Stimulated activated CD4-positive, alpha-beta T cell treated with anti-CD3 and anti-CD28 coated beads, Interleukin-1b, Interleukin-23, amount 100 ng/mL, for 1 hour (primary cell): ENCODE measurements at places on chromosomes 12 and 14.

- no peak for DNase-seq
Observed at GRCh38 chr12:121812320-121812871, 8.6 kb downstream of the SETD1B start.

DNA sequence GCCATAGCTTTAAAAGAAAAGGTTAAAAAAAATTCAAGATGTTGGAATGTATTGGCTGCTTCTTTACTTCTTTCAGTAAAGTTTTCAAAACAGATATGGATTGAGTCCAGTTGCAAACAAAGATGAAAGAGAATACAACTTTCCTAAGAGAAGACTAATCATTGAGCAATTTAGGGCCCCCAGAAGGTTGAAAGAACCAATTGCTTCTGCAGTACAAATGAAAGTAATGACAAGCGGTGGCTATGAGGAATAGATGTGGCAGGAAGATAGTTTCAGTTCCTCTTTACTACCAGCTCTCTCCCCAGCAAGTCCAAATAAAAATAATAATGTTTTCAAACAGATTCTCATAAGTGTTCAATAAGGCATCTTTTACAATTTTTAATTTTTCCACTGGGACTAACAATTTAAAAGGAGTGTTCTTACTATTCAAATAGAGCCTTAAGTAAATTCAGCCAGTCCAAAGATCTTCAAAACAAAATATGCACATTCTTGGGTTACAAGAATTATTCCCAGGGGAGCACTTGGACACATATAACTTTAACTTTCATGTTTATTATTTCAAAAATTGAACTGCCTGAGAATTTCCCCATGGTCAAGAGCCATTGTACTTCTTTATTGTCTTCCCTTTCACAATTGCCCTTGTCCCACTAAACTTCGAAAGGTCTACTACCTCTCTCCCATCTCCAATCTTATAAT is 62.3 kb upstream of the PPP1R12A start:
- no peak for DNase-seq

GRCh38 chr12:46950094-46950493 is 124.3 kb upstream of the SLC38A4 start:
- no peak for DNase-seq

- no peak for DNase-seq
Observed at GRCh38 chr12:59059088-59059935, 139.0 kb upstream of the LRIG3 start.

- no peak for DNase-seq
Observed at GRCh38 chr12:48084066-48084465, 21.8 kb downstream of the SENP1 start.

- DNase-seq = no peak
Observed at GRCh38 chr14:100695423-100695738, 31.3 kb upstream of the DLK1 start.

DNA sequence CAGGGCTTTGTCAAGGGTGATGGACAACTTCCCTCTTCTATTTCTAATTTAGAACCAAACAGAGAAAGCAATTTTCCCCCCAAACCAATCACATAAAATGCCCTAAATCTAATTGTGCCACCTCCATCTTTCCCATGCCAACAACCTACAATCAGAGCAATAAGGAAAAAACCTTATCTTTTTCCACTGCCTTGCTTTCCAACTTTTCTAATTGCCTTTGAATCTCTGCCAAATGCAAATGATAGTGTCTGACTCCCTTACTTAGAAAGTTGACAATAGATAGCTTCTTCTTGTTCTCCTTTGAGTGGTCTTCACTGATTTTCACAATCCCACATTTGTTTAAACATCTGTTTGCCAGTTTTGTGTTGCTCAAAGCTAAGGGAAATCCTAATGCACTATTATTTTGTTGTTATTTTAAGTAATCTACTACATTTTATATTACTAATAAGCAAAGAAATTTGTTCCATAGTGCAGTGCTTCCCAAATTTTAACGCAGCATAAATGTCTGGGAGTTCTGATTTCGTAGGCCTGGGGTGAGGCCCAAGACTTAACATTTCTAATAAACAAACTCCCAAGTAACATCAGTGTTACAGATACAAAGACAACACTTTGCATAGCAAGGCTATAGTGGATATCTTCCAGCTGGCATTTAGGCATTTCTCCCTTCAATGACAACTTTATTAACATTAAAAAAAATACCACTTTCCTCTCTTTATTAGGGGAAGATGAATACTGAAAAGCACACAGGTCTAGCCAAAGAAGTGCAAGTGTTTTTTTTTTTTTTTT is 696.3 kb upstream of the USP15 start:
- DNase-seq = no peak

GRCh38 chr12:118430516-118430915 is 54.2 kb downstream of the SUDS3 start:
- DNase-seq = no peak

DNA sequence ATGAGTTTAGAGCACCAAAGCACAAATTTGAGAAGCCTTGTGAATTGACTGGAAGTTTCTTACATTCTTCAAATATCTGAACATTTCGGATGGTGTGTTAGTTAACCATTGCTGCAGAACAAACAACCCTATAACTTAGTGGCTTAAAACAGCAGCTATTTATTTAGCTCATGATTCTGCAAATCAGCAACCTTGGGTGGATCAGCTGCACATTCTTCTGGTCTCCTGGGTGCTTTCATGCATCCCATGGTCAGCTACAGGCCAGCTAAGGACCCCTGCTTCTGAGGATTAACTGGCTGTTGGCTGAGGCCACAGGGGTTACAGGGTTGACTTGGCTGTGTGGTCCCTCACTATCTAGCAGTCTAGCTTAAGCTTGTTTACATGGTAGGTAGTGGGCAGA is 114.0 kb upstream of the HIF1A start:
- no peak for DNase-seq

GRCh38 chr12:128069359-128069997 is 197.5 kb upstream of the TMEM132C start:
- DNase-seq = no peak

GRCh38 chr12:79841248-79841877 is 93.5 kb downstream of the PPP1R12A start:
- no peak for DNase-seq

GRCh38 chr14:78104160-78104559 is 66.0 kb upstream of the NRXN3 start:
- no peak for DNase-seq

DNA sequence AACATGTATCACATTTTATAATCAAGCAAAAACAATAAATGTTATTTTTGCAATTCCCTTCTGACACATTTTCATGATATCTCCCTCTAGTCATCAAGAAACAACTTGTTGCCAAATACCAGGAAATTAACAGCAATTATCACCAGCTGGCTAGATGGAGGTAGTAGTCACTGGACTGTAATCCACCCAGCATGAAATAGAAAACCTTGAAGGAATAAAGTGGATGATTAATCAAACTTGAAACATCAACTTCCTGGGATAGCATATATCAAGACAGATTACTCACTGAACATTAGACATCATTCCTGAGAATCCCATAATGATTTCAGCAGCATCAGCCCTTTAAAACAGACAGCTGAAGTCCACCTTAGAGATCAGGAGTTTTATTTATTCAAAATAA is 259.0 kb downstream of the CCDC59 start:
- DNase-seq = no peak

DNA sequence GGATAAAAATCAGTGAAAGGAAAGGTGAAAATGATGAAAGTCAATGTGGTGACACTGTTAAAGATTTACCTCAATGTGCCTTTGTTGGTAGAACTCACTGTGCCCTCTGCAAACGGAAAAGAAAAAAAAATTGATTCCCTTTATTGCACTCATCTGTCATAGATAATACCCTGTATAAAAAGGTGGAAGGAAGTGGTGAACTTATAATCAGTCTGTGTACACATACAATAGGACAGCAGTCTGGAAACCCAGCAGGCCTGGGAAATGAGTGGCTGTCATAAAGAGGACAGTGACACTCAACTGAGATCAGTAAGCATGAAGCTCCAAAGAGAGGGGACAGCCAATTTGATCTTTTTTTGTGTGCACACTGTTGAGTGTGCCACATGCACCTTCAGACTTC is 364.7 kb downstream of the NOVA1 start:
- no peak for DNase-seq

- DNase-seq = no peak
Observed at GRCh38 chr12:2637371-2637770, 157.4 kb upstream of the FKBP4 start.

- DNase-seq = no peak
Observed at GRCh38 chr12:59181196-59181777, 261.0 kb upstream of the LRIG3 start.

DNA sequence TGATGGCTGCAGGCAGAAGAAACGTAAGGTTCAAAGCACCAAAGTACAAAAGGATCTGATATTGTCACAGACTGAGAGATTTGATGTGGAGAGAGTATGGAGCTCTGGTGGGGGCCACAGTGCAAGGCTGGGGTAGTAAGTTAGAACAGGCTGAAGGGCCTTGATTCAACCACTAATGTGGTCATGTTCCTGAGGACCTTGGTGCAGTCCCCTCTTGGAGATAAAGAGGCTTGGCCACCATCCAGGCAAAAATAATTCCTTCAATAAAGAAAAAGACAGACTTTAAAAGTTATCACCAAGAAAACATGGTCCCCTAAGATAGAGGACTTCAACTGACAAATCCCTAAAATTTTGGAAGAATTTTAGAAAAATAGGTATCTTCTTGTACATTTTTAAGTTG is 17.4 kb downstream of the CAPZA3 start:
- DNase-seq = no peak
